NCI-H1694 (cell line): ENCODE measurements at places on chromosomes 5 and 9.

DNA sequence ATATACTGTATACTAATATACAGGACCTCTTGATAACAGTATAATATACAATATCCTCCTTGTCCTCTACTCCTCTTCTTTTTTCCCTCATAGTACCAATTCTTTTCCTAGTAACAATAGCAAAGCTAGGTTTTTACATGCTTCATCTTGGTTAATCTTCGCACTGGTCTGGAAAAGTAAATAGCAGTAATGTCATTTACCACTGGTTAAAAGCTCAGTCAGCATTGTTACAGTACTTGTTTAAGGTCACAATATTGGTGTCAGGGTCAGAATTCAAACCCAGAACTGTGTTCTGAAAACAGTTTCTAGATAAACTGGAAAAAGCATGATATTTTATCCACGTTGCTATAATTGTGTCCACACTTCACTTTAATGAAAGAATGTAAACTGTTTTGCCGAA is 692.4 kb upstream of the CDH6 start:
- DNase-seq: no peak

GRCh38 chr5:82513738-82514137 is 235.6 kb upstream of the RPS23 start:
- no peak for DNase-seq

GRCh38 chr5:112440031-112440430 is 21.0 kb upstream of the EPB41L4A start:
- DNase-seq: no peak

GRCh38 chr5:99022250-99022649 is 93.4 kb upstream of the CHD1 start:
- no peak for DNase-seq

GRCh38 chr5:115553082-115553481 is 8.5 kb upstream of the FEM1C start:
- no peak for DNase-seq

- no peak for DNase-seq
These were observed 134.5 kb upstream of the SEMA6A start for GRCh38 chr5:116709082-116709481.

- no peak for DNase-seq
These were observed 19.6 kb downstream of the ZNF131 start for GRCh38 chr5:43140286-43140685.

- no peak for DNase-seq
These were observed 375.7 kb downstream of the NTRK2 start for GRCh38 chr9:85045271-85045670.

- DNase-seq: no peak
These were observed 68.5 kb downstream of the RICTOR start for GRCh38 chr5:39005566-39006232.

DNA sequence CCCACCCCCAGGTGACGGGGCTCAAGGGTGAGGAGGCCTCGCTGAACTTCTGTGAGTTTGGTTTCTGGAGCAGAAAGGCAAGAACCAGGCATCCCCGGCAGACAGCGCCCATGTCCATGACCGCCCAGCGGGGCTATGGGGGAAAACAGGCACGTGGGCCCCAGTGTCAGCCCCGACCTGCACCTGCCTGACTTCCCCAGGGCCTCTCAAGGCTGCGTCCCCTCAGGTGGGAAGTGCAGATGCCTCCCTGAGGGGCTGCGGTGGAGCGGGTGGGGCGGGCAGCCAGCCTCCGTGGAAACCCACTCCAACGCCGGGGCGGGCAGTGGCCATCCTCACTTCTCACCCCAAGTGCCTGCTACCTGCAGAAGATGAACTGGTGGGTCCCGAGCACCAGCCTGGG is 6.9 kb upstream of the CARD9 start:
- no peak for DNase-seq

DNA sequence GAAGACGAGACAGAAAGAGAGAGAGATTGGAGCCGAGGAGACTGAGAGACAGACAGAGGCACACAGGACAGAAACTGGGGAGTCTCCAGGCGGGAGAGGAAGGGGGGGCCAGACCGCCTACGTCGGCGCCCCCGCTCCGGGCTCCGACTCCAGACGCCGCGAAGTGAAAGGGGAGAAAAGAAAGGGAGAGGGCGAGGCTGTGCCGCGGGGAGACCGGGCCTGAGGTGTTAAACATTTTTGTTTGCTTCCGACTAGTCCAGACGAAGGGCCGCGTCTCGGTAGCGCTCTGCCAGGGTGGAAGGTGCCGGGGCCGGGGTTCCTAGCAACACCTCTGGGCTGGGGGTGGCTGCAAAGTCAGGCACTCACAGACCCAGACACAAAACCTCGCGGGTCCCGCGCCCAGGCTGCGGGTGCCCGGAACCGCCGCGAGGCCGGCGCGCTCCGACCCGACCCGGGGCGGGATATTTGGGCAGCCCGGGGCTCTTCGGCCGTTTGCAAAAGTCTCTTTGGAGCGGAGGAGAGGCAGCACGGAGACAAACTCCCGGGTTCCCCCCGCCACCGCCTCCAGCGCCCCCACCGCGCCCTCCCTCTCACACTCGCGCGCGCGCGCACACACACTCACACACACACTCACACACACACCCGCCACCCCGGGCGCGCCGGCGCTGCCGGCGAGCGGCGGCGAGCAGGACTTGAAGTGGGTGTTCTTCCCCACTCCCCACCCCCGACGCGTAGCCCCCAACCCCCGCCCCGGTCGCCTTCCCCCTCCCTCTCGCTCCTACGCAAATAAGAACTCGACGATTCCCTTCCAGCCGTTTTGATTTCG is 626 bp upstream of the FST start:
- no peak for DNase-seq
